ENCODE measurements at places on chromosomes 16 and 17.

DNA sequence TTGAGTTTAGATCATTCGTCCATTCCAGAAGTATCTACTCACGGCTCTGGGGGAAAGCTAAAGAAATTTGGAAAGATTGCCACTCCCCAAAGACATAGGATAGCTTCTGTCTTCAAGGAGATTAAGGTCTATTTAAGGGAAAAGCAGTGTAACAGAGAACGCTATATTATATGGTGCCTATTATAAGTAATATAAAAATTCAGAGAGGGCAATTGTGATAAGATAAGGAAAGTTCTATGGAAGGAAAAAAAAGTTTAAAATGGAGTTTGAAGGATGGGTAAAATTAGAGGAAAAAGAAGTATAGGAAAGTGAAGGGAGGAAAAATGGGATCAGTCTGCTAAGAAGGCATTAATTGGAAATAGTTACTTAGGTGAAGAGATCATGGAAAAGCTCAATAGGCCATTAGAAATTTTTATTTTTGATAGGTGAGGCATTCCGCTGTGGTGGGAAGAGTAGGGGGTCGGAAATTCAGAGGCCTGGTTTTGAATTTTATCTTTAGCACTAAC lies 690 bp upstream of the CDC27 start:
- DNase-seq = no peak

DNA sequence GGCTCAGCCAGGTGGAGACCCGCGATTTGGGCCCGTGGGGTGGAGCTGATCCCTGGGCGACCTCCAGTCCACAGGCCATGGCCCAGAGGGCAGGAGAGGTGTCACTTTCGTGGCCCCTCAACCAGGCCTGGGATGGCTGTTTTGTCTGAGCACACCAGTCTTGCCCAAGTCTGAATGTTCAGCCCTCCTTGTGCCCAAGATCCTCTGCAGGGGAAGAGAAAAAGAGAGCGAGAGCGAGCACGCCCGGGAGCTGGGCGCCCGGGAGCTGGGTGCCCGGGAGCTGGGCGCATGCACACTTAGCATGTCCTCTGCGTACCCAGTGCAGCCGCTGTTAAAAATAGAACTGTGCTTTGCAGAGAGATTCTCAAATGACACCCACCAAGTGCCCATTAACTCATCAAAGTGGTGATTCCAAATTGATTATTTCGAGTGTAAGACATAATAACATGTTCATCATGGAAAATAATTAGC lies 403.3 kb upstream of the TNRC6C start:
- DNase-seq = peak; percentile 58

DNA sequence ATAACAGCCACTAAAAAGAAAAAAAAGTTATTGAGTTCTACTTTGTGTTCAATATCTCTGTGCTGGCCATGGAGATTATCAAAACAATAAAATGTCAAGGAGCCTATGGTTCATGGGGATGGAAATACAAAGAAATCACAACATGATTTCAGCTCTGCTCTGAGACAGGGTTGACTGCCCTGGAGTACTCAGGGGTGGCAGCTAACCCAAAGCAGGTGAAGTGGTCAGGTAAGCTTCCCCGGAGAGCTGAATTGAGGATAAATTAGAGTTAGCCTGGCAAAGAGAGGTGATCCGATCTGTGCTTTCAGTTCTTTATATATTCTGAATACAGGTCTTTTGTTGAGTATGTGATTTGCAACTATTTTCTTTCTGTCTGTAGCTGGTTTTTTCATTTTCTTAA lies 119.3 kb upstream of the TMEM97 start:
- no peak for DNase-seq

GRCh38 chr16:3780570-3780969 lies 63.2 kb upstream of the TRAP1 start:
- DNase-seq = peak; percentile 19

DNA sequence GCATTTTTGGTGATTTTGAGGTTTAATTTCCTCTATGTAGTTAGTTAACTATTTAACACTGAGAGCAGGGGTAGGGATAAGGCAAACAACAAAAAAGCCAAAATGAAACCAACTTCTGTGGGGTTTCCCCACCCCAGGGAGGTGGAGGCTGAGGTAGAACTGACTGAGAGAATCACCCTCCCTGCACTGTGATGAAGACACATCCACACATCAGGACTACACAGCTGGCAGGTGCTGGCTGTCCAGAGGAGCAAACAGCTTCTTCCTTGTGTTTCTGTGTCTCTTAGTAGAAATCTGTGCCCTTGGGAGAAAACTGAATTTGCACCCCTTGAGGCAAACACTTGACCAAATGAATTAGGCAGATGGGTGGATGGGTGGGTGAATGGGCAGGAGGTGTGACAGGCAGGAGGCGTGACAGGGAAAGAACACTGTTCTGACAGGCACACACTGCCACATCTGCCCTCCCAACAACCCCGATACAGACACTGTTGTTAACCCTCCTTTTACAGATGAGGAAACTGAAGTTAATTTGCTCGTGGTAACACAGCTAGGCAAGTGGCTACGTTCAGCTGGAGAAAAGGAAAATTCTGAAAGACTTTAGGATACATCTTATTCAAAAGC lies 62.9 kb upstream of the AMZ2 start:
- no peak for DNase-seq

GRCh38 chr17:65345261-65346005 lies 208.3 kb downstream of the RGS9 start:
- DNase-seq = peak; percentile 93

DNA sequence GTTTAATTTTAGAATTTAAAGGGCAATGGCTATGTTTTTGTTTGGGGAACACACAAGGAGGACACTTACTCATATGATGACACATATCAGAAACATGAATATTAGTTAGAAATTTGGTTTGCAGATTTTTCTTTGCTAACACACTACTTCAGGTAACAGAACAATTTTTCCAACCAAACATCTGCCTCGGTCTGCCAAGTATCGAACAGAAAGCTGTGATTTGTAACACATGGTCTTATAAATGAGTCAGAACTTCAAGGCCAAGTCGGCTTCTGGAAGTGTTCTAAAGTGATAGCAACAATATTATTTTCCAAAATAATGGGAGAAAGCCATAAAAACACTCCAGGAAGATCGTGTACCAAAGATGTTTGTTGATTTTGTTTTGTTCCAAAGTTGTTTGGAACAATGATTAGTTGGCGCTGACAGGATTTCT lies 75.9 kb upstream of the PMFBP1 start:
- DNase-seq = no peak

DNA sequence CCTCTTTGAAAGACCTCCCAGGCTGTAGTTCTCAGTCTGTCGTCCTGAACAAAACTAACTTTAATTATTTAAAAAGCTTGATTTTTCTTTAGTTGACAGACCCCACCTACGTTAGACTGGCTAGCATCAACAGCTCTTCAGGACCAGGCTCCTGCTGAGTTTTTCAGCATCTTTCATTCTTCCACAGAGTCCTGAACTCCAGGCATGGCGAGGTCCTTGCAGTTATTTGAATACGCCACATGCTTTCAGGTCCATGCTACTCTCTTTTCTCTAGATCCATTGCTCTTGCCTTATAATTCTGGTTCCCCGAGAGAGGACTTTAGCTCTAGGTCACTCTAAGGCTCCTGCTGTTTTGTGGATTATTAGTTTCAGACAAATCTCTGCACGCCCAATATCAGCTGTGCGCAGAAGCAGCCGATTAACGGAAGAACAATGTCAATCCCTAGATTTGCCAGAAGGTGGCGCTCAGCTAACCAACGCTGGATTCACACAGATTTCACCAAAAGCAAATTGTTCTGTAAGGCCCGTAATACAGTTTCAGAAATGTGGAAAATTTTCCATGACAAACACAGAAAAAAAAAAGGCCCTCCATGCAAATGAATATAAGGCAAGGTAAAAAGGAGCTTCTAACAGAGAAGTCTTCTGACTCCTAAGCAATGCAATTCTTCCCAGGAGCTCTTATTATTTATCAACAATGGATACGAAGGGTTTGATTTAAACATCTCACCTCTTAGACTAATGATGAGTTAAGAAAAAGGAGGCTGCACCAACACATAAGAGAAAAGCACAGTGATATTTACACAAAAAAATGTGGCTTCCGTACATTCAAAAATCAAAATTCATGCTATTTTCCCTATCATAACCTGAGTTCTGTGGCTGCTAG lies 33.5 kb upstream of the BCO1 start:
- peak; percentile 72 for DNase-seq

- no peak for DNase-seq
Observed at GRCh38 chr17:51032850-51033249, 87.8 kb downstream of the SPAG9 start.

GRCh38 chr17:34024386-34024785 lies 230.7 kb upstream of the CCL2 start:
- DNase-seq = no peak

GRCh38 chr17:10875430-10875851 lies 37.6 kb upstream of the PIRT start:
- peak; percentile 56 for DNase-seq

DNA sequence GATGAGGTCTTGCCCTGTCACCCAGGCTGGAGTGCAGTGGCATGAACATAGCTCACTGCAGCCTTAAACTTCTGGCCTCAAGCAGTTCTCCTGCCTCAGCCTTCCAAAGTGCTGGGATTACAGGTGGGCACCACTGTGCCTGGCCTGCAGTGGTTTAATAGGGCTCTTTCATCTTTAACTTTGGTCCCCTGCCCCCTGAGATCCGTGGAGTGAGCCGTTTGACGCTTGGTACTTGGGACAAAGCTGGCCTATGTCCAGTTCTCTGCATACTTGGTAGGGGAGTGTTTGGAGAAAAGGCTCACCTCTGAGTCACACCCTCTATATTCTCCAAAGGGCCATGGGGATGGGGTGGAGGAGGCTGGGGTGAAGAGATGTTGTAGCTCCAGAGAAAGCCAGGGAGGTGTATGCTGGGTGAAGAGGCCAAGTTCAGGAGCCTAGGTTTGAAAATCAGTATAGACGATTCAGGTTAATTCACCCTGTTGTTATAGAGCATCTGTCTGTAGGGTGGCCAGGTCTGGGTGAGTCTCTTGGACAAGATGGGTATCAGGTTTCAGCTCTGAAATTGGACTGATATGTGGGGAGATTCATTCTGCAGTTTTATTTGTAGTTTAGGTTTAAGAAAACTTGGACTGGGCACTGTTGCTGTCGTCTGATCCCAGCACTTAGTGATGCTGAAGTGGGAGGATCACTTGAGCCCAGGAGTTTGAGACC lies 17.6 kb downstream of the ABCC1 start:
- no peak for DNase-seq

DNA sequence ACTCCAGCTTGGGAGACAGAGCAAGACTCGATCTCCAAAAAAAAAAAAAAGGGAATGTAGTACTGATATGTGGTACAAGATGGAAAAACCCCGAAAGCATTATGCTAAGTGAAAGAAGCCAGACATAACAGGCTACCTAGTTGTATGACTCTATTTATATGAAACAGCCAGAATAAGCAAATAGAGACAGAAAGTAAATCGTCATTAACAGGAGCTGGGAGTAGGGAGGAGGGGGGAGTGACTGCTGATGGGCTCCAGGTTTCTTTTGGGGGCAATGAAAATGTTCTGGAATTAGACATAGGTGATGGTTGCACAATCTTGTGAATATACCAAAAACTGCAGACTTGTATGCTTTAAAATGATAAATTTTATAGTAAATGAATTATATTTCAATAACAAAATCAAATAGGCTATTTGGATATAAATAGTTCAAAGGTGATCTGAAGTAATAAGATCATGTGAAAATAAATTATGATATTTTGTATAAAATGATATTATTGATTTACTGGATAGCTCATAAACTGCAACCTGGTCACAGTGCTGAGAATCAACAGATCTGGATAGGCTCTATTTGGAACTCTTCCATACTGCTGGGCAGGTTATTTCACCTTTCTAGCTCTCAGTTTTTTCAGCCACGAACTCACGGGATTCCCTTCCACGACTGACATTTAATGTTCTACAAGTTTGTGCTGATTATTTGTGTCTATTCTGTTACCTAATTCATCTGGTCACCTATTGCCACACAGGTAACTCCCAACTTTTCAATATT lies 27.1 kb downstream of the ZNF652 start:
- DNase-seq = no peak

- no peak for DNase-seq
Observed at GRCh38 chr17:78315355-78316114, 44.3 kb downstream of the SOCS3 start.

- DNase-seq = no peak
Observed at GRCh38 chr16:21685034-21685455, 21.3 kb downstream of the OTOA start.

DNA sequence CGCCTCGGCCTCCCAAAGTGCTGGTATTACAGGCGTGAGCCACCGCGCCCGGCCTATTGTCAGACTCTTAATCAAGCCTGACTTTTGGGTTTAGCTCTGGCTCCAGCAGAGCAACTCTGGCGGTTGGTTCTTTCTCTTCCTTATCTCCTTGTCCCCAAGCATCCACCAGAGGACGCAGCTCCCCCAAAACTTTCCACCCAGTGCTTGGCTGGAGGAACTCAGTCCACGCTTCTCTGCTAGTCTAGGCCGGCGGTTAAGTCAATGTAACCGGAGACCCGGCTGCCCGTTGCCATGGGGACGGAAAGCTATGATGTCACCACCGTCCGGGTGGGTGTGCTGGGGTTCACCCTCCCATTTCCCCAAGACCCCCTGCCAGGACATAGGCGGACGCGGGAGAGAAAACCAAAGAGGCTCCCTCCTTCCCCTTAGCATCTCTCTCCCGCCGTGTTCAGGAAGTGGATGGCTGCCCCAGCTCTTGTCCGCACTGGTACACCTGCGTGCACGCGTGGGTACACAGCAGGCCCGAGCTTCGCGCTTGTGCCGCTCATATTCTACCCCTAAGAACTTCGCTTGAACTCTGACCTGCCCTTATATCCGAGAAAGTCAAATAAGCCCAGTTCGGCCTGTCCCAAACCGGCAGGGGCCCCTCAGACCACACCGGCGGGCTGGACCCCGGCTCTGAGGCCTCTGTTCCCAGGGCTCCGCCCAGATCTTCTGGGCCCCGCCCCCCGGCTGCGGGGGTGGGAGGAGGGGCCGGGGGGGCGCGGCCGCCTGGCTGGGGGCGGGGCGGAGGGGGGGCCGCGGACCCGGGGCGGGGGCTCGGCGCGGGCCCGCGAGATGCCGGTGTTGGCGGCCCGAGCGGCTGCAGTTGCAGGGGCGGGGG lies at the start of gene RND2:
Gene RND2 (plus strand): TSS at position 825 of the 883 bp plus-strand sequence. CDS start 117 bp downstream, outside the sequence.
- peak; percentile 93 for DNase-seq

GRCh38 chr17:5044630-5045029 lies 9.4 kb upstream of the SLC52A1 start:
- no peak for DNase-seq

GRCh38 chr17:40447806-40448205 lies 4.6 kb downstream of the IGFBP4 start:
- no peak for DNase-seq

GRCh38 chr16:83031524-83031923 lies 404.8 kb downstream of the CDH13 start:
- no peak for DNase-seq

DNA sequence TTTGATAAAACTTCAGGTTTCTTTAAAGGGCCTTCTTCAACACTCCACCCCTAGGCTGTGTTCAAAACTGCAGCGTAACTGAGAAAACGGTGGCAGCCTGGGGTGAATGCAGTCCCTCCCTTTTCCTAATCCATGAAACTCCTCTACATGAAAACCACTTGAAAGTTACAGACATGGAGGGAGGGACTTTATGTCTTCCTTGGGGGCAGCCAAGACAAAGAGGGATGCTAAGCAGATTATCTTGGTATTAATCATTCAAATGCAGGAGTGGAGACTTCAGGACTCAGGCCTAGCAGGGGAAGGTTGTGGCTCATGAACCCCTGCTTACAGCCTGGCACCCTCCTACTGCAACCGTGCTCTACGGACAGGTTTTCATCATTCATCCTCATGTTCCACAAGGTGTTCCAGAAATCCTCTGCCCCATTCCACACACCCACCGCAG lies 46.8 kb downstream of the RNF112 start:
- no peak for DNase-seq

Data from brain (organoid and tissue), 16 donors.